ENCODE measurements at places on chromosomes 2 and 18.

DNA sequence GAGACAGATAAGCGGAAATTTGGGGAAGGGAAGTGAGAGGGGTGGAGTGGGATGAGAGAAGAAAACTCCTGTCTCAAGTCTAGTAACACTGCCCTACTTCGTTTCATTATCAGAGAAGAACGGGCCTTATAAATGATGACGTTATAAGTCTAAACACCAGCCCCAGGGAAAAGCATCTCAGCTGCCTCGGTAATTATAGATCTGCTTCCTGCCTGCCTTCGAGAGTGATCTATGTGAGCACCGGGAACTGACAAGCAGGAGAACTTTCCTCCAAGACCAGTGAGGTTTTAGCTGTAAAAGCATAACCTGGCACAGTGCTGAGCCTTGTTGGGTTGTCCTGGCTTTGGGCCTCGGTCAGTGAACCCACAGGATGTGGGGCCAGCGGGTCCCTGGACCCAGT, 227.9 kb upstream of the SIX2 start:
- DNase-seq = no peak

- no peak for DNase-seq
These were observed 95.6 kb upstream of the PDE1A start for GRCh38 chr2:182522405-182522896.

GRCh38 chr2:142602418-142602989, 275.0 kb upstream of the KYNU start:
- DNase-seq = no peak

GRCh38 chr2:217959723-217960122, 43.1 kb downstream of the TNS1 start:
- DNase-seq = no peak

DNA sequence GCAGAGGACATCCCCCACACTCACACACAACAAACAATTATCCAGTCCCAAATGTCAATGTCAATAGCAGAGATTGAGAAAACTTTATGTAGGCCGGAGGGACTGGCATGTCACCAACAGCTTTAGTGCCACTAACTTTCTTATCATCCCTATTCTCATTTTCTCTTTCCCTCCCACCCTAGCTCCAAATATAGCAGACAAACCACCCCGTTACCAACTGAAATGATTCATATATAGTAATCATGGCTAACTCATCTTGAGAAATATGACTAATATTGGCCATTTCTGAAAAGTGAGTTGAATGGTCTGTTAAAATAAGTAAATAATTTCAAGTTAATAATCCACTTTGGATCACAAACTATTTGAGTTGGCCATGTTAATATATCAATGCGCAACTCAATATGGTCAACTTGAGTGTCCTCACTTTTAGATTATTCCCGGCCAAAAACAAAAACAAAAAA, 242.1 kb upstream of the RND3 start:
- no peak for DNase-seq

DNA sequence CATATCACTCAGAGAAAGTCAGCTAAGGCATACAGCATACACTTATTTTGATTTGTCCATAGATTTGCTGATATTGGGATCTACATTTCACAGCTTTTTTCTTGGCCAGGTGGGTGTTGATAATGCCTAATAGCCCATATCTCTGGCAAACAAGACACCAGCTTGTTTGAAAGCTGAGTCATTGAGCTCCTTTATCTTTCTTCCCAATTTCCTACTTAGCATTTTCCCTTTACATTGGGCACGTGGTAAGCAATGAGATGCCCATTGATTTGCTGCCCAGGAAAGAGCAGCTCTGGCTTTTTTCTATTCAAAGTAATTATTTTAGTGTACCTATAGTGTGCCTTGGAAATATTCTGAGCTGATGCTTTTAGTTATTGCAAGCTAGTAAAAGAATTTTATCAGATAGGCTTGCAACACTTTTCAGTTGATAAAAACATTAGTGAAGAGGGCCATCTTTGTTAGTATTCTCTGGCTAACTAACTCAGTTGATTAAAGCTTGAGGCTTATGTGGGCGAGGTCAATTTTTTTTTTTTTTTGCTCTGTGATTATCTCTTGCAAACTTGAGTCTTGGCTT, 79.6 kb downstream of the OSBPL6 start:
- DNase-seq = no peak

DNA sequence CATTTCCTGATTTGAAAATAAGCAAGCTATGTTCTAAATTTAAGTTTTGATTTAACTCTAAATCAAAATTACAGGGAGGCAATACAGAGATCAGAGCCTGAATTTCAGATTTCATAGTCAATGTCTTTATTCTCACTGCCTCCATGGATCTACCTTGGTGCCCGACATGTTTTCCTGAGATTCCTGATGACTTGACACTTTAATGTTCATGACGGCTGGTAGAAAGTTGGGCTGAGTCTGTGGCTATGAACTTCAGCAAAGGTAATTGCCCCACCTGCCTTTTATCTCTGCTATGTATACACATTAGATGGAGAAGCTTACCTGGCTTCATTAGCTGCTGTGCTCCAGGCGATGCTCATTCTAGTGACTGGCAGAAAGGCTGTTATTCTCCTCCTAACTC, 1390.5 kb upstream of the CELF4 start:
- no peak for DNase-seq

DNA sequence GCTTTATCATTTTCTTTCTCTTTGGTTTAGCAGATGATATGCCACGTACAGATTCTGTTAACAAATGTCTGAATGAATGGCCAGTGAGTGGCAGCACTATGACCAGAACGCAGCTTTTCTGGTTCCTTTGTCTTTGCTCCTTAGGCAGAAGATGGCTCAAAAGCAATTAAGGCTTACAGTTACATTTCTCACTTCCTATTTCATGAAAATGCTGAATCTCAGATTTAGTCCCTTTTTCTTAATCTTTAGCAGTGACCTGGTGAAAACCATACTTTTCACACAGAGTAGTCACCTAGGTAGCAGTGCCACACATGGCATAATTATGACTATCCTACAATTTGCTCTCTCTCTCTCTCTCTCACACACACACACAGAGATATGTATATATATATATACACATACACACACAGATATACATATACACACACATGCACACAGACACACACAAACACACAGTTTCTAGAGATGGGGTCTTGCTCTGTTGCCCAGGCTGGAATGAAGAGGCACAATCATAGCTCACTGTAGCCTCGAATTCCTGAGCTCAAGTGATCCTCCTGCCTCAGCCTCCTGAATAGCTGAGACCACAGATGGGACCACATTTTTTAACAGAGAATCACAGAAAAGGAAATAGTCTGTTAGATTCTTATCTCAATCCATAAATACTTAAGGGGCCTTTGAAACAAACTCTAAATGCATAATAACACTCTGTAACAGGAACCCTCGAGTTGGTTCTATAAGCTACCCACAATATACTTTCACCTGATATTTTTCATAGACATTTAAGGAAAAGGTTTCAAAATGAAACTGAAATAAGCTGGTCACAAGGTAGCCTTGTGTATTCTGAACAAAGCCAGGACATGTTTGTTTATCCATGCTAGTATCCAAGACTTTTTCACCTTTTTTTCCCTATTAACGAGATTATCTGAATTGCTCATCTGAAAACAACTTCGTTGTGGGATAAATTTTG, 11.6 kb downstream of the PDE6D start:
- no peak for DNase-seq

DNA sequence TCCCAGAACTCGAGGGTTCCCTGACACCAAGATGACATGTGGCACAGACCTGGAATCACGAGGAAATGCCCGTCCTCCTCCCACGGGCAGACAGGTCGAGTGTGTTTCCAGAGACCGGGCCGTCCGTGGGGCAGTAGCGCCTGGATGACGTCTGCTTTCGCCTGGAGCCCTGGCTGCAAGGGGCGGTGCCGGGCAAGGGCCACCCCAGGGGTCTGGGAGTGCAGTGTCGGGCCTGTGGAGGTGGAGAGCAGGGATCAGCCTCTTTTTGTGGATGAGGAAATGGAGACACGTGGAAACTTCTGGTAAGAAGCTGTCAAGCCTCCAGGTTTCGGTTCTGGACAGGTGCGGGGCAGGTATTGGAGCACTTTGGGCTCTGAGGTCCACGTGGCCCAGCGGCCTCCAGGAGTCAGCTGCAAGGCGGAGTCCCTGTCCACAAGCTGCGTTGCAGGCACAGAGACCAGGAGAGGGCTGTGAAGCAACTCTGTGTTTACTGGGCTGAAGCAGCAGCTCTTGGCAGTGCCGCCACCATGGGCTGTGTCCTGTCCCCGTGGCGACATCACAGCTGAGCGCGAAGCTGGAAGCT, 25.6 kb downstream of the NFATC1 start:
- DNase-seq = no peak

DNA sequence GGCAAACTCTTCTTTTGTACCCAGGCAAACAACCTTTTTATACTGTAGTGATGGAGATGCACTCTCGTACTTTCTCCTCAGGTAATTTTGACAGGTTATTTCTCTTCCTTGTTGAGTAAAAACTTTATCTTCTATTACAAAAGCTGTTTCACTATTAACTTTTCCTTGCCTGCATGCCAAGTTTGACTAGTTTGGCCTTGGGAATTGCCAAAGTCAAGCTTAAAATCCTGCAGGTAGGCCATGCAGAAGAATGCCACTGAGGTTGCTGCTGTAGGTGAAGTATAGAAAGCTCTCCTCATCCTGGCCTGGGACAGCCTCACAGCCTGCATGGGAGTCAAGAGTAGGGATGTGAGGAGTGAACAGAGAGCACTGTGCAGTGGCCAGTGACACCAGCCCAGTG, 1293.5 kb upstream of the CHAC2 start:
- no peak for DNase-seq

GRCh38 chr18:65753520-65753919, 2.7 kb downstream of the CDH7 start:
- DNase-seq = no peak

DNA sequence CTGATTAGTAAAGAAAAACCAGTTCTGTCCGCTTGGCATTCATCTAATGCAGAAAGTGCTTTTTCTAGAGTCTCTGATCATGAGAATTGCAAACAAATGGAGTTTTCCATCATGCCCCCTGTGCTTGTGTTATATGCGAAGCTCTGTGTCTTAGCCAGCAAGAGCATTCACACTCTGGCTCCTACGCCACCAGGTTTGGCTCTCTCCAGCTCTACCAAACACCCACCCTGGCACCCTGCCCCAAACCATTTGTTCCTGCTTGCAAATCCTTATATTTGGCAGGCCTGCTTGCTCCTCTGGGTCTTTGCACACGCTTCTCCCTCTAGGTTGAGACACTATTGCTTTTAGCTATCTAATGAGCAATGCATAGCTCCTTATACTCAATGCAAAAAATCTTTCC, 204.1 kb upstream of the CYRIA start:
- no peak for DNase-seq

GRCh38 chr2:236261452-236261851, 2.8 kb downstream of the ASB18 start:
- DNase-seq = no peak

DNA sequence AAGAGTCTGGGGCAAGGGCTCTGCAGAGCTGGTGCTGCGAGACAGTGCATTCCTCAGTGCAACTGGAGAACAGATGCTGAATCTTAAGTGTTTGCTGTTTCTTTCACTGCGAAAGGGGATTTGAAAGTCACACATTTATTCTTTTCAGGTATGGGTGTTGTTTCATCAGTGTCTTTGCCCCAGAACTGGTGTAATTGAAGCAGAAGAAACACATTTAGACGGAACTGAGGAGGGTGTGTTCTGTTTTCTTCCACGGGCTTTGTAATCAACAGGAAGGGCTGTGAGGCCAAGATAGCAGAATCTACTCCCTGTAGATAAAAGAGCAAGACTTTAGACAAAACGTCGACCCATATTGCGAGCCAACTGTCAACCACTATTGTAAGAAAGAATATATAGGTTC, 151.9 kb downstream of the EPHA4 start:
- no peak for DNase-seq

- no peak for DNase-seq
These were observed 232.2 kb downstream of the ZNF804A start for GRCh38 chr2:184830531-184830930.

GRCh38 chr2:231124838-231125568, at the start of gene HTR2B:
Gene HTR2B, minus strand, starts transcription at chr2:231125042. Its CDS starts 1,278 bp downstream, at chr2:231123764.
- peak; percentile 31 for DNase-seq

GRCh38 chr2:9103663-9104277, 100.3 kb upstream of the MBOAT2 start:
- DNase-seq = no peak

DNA sequence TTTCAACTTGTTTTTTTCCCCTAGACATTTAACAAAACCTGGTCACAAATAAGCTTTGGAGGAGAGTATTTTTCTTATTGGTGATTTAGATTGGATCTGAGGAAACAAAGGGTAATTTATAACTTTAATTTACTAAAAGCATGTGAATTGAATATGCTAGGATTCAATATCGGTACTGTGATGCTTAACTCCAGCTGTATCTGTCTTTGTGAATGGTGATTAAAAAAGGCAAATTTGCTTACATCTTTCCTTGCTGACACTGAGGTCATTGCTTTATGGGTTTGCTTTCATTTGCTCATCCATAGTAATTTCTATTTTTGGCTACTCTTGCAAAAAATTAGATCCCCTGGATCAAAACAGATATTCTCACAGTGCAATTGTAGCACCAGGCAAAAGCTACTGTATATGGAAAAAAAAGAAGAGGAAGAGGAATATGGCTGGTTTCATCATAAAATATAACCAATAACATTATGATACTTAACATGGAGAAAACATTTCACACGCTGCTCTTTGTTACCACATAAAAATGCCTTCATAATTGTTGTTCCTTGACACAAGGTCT, 832.0 kb upstream of the ZEB2 start:
- no peak for DNase-seq

DNA sequence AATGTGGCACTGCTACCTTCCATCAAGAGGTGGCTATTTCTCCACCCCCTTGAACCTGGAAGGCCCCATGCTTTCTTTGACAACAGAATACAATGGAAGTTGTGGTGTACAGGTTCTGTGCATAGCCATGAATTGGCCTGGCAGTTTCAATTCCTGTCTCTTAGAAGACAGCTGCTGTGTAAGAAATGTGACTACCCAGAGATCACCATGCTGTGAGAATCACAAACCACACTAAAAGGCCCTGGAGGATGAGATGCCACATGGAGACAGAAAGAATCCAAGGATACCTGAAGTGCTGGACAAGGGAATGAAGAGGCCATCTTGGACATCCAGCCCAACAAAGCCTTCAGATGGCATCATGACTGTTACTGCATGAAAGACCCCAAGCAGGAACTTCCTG, 47.7 kb upstream of the EHBP1 start:
- no peak for DNase-seq

- no peak for DNase-seq
These were observed 56.3 kb upstream of the MSH2 start for GRCh38 chr2:47346638-47347037.

GRCh38 chr2:28437149-28437835, 44.6 kb downstream of the FOSL2 start:
- DNase-seq = no peak

GRCh38 chr2:26692279-26692896, at the start of gene KCNK3:
Gene KCNK3, plus strand, starts transcription at chr2:26692722. Its CDS starts 154 bp downstream, at chr2:26692876.
- DNase-seq = no peak

DNA sequence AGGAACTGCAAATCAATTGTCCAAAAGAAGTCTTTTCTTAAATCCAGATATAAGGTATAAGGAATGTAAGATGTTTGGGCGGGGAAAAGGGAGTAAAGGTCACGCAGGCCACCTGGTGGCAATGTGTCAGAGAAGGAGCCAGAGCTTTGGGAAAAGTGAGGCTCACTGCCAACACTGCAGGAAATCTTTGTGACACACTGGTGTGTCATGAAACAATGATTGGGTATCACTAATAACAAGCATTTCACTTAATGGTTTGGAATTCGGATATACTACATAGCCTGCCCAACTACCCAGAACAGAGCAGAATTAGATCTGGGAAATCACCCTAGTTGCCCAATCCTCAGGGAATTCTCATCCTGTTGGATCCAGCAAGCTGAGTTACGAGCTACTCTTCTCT, 61.0 kb downstream of the RBMS1 start:
- DNase-seq = peak; percentile 86

GRCh38 chr2:168740360-168740759, 62.1 kb upstream of the NOSTRIN start:
- no peak for DNase-seq
